ENCODE measurements at places on chromosomes 5 and 9.
A peak's percentile ranks its signal among the peaks of the same experiment; 100 is the strongest.

- DNase-seq = no peak
Measured at GRCh38 chr5:39209924-39210323, 9.4 kb downstream of the FYB1 start.

- DNase-seq = no peak
Measured at GRCh38 chr9:131138676-131139075, 13.3 kb downstream of the NUP214 start.

DNA sequence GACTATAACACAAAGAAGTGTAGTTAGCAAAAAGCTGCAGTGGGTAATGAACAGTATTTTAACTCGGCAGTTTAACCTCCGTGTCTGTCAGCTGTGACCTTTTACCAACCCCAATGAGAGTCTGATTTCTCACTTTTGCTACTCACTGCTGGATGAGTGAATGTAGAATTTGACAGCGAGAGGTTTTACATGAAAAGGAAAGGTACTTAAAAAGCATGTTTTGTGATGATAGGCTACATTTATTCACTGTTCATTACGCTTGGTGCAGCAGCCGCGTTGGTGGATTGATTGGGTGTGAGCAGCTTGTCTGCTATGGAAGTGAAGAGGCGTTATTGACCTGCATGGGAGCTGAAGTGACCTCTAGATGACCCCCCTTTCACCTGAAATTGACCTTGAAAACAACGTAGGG is 867.7 kb downstream of the NR2F1-AS1 start:
- no peak for DNase-seq

DNA sequence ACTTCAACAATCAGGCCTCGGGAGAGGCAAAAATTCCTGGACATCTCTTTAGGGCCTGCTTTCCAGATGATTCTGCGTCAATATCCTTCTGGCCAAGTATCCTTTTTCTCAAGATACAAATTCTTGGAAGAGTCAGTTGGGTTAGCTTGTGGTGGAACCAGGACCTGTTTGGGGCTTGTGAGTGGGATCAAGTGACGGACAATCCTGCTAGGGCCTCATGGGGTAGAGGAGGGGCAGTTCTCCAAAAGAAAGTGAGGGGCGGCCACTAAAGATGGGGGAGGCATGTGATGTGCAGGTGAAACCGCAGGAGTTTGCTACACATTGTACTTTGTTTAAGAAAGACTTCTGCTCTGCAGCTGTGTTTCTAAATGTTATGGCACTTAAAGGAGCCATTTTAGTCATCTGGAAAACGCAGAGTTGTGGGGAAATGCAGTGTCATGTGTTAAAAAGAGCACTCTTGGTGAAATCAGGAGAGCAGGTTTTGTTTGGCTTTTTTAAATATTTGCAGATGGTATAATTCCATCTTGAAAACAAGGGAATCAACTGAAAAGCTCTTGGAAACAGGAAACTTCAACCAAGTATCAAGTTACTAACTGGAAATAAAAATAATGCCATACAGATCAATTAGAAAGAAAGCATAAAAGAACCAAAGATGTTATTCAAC is 27.4 kb upstream of the GSN start:
- DNase-seq = no peak

- no peak for DNase-seq
Measured at GRCh38 chr5:174759091-174759490, 34.7 kb downstream of the MSX2 start.

- peak; percentile 1 for DNase-seq
Measured at GRCh38 chr9:130835441-130836298, 616 bp downstream of the ABL1 start.

DNA sequence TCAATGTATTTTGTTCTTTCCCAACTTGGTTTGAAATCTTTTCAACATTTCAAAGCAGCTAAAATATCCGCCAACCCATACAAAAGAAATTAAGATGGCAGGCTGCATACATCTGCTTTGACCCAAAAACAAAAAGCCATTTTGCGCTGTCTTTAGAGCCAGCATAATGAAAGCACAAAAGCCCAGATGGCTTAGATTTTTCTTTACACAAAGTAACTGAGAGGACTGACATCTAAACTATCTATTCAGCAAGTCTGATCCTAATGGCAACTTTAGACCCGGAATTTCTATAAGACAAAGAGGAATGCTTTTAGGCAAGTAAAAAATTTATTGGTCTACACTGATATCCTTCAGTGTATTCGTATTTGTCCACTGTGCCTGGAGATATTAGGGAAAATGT is 86.3 kb downstream of the MYO10 start:
- DNase-seq = no peak

DNA sequence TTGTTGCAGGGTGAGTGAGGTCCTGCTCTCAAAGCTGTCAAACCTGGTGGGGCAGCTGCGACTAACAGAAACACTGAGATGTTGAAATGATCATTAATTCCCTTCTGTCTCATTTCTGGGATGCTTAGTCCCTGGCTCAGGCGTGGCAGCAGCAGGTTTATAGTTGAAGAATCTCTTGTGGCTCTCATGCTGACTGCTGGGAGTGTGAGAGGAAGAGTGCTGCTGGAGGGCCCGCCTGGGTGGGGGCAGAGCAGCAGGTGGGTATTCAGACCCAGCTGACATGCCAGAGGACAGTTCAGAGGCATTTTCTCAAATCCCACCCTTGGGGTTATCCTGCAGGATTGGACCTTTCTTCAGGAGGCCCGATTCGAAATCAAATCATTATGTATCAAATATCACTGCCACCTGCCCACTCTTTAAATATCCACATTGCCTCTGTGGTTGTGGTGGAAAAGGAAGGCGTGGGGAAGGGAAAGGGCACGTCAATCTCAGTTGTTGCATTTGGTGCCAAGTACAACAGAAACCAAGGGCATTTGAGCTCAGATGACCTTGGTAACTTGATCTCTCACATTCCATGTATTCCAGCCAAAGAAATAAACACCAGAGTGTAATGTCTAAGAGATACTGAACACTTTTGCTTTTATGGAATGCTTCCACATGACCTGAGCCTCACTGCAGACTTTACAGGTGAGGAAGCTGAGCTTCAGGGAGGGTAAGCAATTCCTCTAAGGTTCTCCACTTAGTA is 224.3 kb downstream of the AOPEP start:
- DNase-seq = no peak

GRCh38 chr9:117234103-117234502 is 180.8 kb downstream of the ASTN2 start:
- no peak for DNase-seq

- no peak for DNase-seq
Measured at GRCh38 chr5:98066910-98067309, 706.6 kb upstream of the RGMB start.

DNA sequence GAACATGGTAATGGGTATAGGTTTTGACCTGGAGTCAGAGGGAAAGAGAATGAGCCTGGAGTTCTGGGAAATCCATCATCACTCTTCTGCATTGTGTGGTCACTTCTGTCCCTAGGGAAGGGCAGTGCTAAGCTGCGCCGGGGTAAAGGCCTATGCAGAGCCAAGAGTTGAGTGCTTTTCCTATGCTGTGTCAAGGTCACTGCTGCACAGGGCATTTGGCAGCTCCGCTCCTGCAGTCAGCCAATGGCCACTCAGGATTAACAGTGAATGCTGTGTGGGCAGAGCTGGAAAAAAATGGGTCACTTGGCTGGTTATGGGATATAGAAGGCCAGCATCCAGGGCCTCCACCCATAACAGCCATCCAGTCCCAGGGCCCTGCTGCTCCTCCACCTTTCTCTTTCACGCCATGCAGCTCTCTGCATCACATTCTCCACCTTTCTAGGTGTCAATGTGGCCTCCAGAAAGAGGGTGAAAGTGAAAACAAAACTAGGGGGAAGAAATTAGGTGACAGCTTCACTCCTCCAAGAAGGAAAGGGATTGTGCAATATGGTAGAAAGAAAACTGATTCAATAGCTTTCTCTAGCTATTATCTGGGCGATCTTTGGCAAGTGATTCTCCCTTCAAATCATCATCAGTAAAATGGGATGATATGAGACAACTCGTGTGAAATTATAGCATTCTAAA is 279.3 kb upstream of the ANKRD55 start:
- DNase-seq = no peak

- DNase-seq = no peak
Measured at GRCh38 chr5:1835431-1835830, 34.2 kb downstream of the NDUFS6 start.

GRCh38 chr5:95671826-95672225 is 11.0 kb downstream of the SPATA9 start:
- no peak for DNase-seq

- DNase-seq = no peak
Measured at GRCh38 chr5:109619021-109619460, 70.7 kb upstream of the MAN2A1 start.

All from stimulated activated CD4-positive, alpha-beta T cell treated with anti-CD3 and anti-CD28 coated beads, TNF-alpha, amount 100 ng/mL, for 4 hours (primary cell).